GM12878 (cell line): ENCODE measurements at places on chromosomes 5 and 9. TPM values are rescaled to one million over a fixed set of nuclear protein-coding genes. Genes with fewer than 3 reads are reported as not detected.

RLN1 gene
- total RNA-seq: 0.80 and 0.90 TPM in 2 replicates

TEK gene
- total RNA-seq: 0.08 TPM in 1 of 2 replicates, not detected in the other

CYLC2 gene
- not detected in 2 replicates for total RNA-seq

PKD2L2 gene
- 0.36 TPM in 1 of 2 replicates, not detected in the other for total RNA-seq

PALM2AKAP2 gene
- 0.43 TPM in 1 of 2 replicates, not detected in the other for total RNA-seq

GRCh38 chr5:161471211-161471950 lies 75.1 kb downstream of the GABRB2 start:
- no peak for DNase-seq

DNA sequence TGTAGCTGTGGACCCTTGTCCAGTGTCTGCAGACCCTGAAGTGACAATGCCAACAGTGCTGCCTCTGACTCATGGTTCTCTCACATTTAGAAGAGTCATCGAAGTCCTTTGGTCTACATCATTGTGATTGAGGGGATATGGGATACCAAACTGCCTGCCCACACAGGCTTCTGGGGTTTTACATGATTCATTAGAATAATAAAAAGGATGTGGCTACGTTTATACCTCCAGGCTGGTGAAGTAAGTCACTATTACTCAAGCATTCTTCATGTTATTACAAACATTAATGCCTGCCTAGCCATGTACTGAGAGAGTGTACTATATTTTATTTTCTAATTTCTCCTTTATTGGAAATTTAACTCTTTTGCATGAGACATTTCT lies 365.7 kb downstream of the SPATA31D1 start:
- DNase-seq: no peak

- no peak for DNase-seq
Measured at GRCh38 chr5:12093586-12093985, 189.3 kb upstream of the CTNND2 start.

GRCh38 chr5:148858547-148858946 lies 32.1 kb downstream of the ADRB2 start:
- DNase-seq: no peak

DNA sequence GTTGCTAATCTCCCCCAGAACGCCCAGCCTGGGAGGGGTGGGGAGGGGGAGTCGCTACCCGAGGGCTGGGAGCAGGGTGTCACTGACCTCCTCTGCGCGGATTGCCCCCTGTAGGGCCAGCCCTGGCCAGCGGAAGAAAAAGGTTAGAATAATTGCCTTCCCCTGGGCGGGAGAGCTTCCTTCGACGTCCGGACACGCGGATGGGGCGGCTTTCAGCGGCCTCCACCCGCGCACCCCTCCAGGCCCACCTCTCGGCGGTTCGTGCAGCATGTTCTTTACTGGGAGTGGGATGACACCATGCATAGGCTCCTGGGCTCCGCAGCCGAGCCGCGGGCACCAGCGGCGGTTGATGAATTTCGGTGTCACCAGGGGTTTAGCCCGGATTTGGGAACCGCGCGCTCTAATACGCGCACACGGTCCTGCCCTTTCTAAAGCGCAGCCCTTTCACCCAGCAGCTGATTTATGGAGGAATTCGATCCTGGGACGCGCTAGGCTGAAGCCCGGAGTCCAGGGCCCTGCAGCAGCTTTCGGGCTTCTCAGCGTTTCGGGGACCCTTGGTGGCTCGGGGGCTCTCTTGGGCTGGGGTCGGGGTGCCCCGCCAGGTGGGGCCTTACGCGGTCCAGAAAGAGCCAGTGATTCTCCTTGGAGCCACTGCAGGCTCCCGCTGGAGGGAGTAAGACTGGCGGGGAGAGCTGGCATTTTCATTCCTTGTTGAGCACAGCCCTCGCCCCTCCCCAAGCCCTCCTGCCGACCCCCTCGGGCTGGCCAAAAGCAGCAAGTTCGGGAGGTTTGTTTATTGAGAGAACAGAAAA lies 10.1 kb downstream of the LMX1B start:
- DNase-seq: no peak

DNA sequence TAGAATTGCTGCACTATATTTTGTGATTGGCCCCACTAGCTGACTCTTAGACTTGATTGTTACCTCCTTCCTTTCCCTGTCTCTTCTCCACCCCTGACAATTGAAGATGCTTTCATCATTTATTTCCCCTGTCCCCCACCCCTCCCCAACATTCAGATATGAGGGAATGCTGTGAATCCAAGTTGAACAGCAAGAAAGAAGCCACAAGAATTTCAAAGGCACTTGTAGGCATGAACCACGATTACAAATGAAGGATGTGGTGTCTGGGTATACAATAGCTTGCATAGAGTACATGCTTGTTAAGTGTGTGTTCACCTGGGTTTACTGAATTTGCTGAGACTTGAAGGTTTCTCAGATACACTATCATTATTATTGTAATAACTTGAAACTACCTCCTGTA lies 78.3 kb upstream of the TRIO start:
- DNase-seq: no peak

- DNase-seq: no peak
Measured at GRCh38 chr9:114266969-114267368, 55.9 kb upstream of the ORM1 start.

DNA sequence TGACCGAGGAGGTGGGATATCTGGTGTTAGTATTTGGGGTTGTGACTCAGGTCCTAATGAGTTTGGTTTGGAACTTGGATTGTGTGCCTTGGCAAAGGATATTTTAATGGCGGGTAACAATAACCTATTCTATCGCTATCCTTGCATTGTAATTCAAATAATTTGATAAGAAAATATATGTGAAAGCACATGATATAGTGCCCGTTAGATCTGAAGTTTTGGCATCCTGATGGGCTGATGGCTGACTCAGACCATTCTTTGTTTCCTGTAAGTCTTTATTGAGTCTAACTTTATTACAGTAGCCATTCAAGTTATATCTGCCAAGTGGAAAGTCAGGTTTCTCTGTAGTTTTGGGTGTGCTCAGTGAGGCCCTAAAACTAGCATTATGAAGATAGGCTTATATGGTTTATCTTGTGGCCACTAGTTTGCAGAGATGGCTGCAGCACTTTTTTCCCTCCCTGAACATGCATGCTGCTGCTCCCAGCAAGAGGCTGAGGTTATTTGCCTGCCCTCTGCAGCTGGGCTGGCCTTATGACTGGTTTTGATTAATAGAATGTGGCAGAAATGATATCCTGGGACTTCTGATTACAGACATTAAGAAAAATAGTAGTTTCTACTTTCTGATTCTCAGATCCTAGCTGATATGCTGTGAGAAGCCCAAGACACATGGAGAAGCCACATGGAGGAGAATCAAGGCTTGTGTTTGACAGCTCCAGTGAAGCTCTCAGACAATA lies 46.6 kb downstream of the CFAP95 start:
- no peak for DNase-seq

- DNase-seq: no peak
Measured at GRCh38 chr9:5698810-5699556, 70.1 kb downstream of the RIC1 start.
